Stimulated activated CD4-positive, alpha-beta T cell treated with anti-CD3 and anti-CD28 coated beads, Interleukin-1b, Interleukin-23, amount 100 ng/mL, for 4 hours (primary cell): ENCODE measurements at places on chromosomes 7 and 10.

DNA sequence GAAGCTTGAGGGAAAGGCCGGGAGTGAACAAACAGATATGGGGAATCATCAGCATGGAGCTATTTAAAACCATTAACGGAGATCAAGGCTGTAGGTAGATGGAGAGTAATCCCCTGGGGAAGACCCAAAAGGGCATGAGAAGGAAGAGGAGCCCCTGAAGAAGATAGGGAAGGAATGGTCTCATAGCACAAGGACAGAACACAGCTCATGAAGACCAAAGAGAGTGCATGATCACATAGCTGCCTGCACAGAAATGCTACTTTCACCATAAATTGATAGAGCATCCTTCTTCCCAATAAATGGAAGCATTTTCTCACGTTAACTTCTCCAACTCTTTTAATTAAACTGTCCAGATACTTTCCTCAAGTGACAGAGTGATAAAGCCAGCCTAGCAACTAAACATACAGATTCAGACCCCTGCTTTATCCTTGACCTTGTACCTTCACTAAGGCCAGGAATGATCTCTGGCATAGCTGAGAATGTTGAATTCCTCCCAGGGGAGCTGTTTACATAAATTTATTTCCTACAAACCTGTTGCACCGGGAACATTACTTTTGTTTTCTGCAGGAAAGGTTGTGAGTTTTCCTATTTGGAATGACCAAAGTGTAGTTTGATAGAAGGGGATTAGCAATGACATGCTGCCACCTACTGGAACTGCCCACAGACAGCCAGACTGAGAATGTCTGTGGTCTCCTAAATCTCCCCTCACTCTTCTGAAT lies 110.8 kb upstream of the LRGUK start:
- no peak for DNase-seq

- no peak for DNase-seq
Observed at GRCh38 chr10:75712242-75712880, 280.9 kb downstream of the LRMDA start.

GRCh38 chr10:117175215-117175900 lies 21.9 kb upstream of the KCNK18 start:
- DNase-seq, result peak; percentile 15

DNA sequence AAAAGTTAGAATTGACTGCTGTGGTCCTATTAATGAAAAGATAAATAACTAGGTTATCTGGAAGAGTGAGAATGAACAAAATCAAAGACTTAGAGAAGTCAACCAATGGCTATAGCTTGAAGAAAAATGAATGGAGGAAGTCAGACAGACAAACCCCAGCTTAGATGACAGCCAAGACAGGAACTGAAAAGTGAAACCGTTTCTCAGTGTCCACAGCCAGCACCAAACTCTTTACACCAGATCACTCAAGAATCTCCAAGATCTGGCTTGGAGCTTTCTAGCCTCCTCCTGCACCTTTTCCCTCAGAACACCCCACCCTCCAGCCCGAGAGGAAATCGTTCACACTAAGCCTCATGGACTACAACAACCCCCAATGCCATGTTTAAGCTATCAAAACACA lies 167.0 kb downstream of the SFMBT2 start:
- DNase-seq, result no peak

DNA sequence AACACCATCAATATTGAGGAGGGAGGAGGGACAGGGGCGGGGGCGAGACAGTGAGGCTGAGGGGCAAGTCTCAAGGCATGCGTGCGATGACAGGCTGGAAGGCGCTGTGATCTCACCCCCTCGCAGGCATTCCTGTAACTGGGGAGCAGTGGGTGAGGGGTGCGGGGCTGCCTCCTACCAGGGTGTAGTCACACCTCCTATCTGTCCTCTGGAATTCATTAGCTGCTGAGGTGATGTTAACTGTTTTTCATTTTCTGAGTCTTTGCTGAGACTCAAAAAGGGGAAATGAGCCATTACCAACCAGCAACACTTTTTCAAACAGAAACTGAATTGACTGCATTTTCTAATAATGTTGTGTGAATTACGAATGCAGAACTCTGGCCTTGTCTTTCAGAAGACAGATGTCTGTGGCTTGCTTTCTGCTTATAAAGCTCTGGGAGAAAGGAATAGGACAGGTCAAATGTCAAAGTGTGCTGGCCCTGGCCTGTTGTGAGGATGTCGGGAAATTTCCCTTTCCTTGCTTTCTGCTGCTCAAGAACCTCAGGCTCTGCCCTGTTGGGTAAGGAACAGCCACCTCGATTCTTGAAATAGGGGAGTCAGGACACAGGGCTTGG lies 23.7 kb upstream of the CDH23 start:
- no peak for DNase-seq

- DNase-seq, result no peak
Observed at GRCh38 chr7:123692471-123692877, 36.8 kb downstream of the LMOD2 start.

DNA sequence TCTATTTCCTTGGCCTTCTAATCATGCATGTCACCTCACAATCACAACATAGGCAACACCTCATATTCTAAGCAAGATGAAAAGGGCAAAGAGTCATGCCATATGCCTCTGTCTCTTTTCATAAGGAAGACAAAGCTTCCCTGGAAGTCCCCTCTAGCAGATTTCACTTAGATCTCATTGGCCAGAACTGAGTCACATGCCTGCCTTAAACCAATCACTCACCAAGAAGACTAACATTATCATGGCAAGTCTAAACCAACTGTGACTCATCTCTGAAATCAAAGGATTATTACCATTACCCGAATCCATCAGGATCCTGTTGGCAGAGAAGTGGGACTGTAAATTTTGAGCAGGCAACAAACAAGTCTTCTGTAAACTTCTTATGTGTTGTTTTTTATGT lies 27.8 kb downstream of the CAV1 start:
- no peak for DNase-seq

- DNase-seq, result no peak
Observed at GRCh38 chr10:4623757-4624420, 202.1 kb upstream of the AKR1E2 start.

DNA sequence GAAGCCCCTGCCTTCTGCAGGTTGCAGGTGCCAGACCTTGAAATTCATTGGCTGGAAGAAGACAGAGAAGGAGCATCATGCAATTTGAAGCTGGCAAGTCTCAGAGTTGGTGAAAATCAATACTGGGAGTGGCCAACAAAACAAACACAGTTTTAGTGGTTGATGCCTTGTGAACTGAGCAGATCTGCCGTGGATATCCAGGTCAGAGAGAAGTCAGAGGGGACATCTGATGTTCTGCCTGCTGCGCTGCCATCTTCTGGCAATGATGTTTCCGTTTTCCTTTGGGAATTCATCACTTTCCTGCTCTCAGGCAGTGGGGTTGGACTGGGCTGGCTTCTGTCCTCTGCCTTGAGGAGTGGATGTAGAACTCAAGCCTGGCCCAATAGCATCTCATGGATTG lies 132.0 kb downstream of the RPS24 start:
- DNase-seq, result no peak

- no peak for DNase-seq
Observed at GRCh38 chr7:29150856-29151255, 4.5 kb upstream of the CPVL start.

- no peak for DNase-seq
Observed at GRCh38 chr10:126592901-126593300, 77.6 kb downstream of the C10orf90 start.

DNA sequence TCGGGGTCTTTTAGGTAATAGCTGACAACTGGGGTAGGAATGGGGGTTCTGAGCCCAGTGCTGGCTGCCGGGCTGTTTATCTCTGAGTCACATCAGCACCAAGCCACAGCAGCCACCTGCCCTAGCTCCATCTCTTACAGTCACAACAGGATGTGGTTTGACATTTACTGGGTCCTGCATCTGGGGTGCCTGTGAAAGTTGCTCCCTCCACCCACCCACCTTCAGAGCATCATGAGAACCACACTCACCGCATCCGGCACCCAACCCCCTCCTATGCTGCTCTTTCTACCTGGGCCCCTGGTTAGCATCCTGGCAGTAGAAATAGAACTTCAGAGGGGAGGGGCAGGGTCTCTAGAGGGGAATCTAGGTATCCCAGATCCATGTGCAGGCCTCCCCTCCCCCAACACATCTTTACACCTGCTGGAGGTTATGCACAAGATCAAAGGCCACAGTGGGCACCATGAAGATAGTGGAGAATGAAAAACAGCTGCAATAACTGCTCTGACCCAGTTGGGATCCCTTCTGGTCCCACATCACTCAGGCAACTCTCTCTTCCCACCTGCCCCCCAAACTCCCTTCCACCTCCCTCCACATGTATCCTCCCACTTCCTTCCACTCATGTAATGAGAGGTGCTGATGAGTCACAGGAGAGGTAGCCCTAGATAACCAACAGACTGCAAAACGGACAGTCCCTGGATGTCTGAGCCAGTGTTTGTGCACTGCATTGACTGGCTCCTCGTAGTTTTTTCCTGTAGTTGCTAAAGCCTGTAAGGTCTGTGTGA lies 38.2 kb downstream of the PRSS2 start:
- DNase-seq, result peak; percentile 79

GRCh38 chr7:155217634-155218033 lies 80.0 kb upstream of the INSIG1 start:
- DNase-seq, result no peak

GRCh38 chr10:124323806-124324205 lies 94.9 kb downstream of the OAT start:
- no peak for DNase-seq

- DNase-seq, result no peak
Observed at GRCh38 chr7:100372256-100372655, 1.0 kb upstream of the PILRA start.

DNA sequence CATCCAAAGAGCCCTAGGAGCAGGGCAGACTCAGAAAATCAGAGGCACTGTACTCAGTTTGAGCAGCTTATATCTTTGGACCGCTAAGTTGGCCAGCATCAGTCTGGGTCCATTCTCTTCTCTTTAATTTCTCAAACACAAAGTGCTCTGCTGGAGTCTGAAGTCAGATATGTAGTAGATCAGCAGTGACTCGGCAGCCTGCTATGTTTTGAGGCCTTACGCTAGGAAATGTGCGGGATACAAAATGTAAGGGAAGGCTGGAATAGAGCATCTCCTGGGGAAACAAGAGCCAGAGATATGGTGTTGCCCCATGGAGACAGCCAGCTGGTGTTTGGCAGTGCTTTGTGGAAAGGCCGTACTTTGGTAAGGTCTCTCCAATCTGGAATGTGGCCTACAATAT lies 60.6 kb upstream of the VKORC1L1 start:
- DNase-seq, result no peak

DNA sequence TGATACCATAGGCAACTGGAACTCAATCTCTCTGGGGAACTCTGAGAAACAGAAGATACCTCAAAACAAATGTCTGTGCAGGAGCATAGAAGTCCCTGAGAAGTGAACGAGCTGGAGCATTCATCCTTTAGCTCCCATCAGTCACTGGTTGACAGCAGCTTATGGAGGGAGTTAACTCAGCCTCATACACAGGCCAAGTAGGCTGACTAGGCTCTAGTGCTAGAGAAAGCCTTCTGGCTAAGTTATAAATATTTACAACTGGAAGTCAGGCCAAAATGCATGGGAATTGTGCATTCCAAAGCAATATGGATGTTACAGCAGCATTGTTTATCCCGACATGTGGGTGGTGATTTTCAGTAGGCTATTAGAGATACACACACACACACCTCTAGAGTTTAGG lies 66.5 kb downstream of the ANK3 start:
- DNase-seq, result no peak

GRCh38 chr7:47088329-47089067 lies 493.4 kb downstream of the TNS3 start:
- no peak for DNase-seq

DNA sequence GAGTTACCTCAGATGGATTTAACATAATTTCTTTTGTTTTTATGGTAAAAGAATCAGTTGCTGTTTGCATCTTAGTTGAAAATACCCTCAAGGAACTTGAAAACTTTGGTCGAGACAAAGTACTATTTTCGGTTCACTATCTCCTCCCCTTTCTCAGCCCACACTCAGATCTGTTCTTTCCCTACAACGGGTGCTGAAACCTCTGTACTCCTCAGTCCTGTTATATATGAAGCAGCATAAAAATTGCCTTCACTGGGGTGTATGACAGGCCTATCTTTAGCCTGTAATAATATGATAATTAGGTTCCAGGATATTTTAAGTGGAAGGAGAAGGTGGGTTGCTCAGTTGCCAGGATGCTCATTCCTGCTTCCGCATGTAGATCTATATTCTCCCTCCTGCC lies 105.2 kb upstream of the NOBOX start:
- DNase-seq, result no peak

DNA sequence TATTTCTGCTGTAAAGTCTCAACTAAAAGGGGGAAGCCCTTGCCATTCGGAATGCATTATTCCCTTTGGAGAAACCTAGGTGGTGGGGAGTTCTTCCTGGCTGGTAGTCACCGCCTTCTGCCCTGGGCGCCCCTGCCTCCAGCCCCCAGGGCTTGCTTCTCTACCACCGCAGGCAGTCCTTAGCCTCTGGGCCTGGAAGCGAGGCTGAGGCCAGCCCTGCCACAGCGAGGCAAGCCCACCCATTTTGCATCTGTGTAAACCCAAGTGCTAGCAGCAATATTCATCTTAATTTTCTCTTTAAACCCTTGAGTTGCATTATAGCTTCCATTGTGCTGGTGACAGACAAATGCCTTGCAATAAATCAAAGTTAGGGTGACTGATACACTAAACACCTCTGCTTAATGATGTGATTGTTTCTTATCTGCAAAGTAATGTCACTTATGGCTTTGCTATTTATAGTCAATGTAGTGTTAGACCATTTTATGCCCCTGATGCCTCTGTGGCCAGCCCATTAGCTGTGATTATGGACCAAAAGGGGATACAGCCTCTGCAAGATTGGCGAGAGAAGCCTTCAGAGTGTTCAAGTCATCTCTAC lies 26.2 kb upstream of the MGMT start:
- no peak for DNase-seq

- DNase-seq, result no peak
Observed at GRCh38 chr10:22560096-22560912, 154.1 kb downstream of the PIP4K2A start.

DNA sequence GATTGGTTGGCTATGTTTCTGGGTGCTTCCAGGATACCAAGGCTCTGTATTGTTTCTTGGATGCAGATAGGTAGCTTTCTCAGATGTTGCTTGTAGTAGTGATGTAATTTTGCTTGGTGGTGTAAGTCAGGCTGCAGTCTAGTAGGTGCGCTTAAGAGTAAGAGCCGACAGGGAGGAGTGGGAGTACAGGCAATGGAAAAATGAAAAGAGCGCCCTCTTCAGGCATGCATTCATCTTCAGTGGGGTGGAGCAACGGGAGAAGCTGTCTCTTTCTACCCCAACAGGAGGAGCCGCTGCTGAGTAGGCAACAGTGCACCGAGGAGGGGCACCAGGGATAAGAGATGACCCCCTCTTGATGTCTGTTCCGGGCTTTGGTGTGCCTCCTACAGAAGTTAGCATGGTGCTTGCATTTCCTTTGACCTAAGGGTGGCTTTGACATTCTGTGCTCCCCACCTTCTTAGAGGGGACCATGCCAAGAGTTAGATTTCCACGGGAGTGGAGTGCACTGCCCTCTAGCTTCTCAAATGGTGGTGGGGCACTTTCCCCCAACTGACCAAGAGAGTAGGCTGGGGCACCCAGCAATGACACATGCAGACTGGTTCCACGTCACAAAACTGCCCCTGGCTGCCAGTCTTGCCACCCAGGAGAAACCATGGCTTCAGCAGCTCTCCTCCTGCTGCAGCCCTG lies 56.1 kb downstream of the ZNF783 start:
- no peak for DNase-seq
